ENCODE measurements at places on chromosomes 1 and 21.

DNA sequence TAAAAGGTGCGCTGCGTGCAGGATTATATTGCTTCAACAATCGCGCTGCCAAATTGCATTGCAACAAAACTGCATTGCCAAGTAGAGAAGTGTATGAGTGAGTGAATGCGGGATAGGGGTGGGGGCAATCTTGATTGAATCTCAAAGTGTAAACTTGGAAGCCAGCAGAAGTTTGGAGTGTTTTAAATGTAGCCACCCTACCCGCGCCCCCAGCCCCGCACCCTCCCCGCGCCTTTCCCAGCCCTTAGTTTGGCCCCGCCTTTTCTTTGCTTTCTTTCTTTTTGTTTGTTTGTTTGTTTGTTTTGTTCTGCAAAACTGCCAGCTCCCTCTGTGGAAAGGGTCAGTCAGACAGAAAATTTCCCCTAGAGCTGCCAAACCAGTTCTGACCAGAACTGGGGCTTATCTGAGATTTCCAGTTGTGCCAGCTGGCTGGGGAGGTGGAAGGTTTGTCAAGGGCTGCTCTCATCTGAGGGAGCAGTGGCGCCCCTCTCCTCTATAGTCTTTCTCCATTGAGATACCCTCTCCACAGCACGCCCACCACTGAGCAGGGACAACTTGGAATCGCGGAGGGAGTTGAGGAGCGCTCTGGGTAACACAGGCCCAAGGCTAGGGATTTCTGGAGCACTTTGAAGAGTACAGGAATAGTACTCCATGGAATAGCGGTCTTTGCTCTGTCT lies 666 bp upstream of the BEND5 start:
- peak overlapping the region; percentile 89 for H3K4me3 ChIP-seq
- H3K27me3 ChIP-seq = peaks cover 21% of the 10 kb centered on the region
- H3K4me1 ChIP-seq = peaks cover 11% of the 10 kb centered on the region
- peaks cover under 1% of the 10 kb centered on the region for H3K36me3 ChIP-seq
- peak overlapping the region; percentile 62 for H3K27ac ChIP-seq

DNA sequence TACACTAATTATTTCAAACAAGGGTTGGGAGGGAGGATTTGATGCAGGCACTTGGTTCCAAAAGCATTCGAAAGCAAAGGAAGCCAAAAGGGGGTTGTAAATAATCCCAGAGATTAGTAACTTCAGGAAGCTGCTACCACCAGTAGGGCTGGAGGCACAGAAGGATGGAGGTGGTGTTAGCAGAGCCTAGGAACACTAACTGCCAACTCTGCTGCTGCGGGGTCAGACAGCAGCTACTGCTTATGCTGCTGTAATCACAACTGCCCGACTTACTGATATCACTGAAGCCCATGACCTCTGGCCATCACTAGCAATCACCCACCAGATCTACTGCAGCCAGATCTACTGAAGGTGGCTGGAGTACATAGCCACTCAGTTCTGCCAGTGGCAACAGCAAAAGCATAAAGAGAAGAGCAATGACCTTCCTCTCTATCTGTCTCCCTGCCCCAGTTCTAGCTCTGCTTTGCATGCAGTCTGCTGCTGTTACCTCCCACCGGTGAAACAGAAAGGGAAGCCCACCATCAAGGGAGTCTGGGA lies 408.5 kb downstream of the PLPP3 start:
- H3K4me3 ChIP-seq = no peak overlapping the region
- no peak for DNase-seq
- H3K4me1 ChIP-seq = peaks cover 24% of the 10 kb centered on the region
- no peaks in the 10 kb centered on the region for H3K36me3 ChIP-seq

DNA sequence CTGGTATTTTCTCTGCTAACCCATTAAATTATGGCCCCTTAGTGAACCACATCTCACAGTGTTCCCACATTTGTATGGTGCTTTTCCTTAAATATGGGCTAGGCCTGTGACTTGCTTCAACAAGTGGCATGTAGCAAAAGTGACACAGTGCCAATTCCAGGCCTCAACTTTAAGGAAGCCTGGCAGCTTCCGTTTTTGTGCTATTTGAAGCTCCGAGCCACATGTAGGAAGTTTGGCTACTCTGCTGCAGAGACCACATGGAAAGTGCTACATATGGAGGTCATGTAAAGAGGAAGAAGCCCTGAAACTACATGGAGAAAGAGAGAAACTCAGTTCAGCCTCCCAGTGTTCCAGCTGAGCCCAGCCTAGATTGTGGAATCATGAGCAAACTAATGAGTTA lies 28.5 kb upstream of the DR1 start:
- peaks cover 11% of the 10 kb centered on the region for H3K36me3 ChIP-seq
- no peaks in the 10 kb centered on the region for H3K4me1 ChIP-seq
- DNase-seq = no peak
- no peak overlapping the region for H3K27ac ChIP-seq
- no peak overlapping the region for H3K4me3 ChIP-seq

- H3K27ac ChIP-seq = no peak overlapping the region
- no peak overlapping the region for H3K4me3 ChIP-seq
- DNase-seq = no peak
- no peaks in the 10 kb centered on the region for H3K36me3 ChIP-seq
Observed at GRCh38 chr1:97870589-97870988, 50.2 kb downstream of the DPYD start.

- no peak overlapping the region for H3K4me3 ChIP-seq
- no peaks in the 10 kb centered on the region for H3K27me3 ChIP-seq
- no peak overlapping the region for H3K27ac ChIP-seq
- peaks cover 36% of the 10 kb centered on the region for H3K4me1 ChIP-seq
- no peak for DNase-seq
Observed at GRCh38 chr1:117143871-117144270, 22.3 kb upstream of the TRIM45 start.

GRCh38 chr1:211625040-211625439 lies 46.1 kb upstream of the SLC30A1 start:
- H3K4me1 ChIP-seq = no peaks in the 10 kb centered on the region
- H3K27me3 ChIP-seq = peaks cover 6% of the 10 kb centered on the region
- H3K36me3 ChIP-seq = no peaks in the 10 kb centered on the region
- no peak for DNase-seq

DNA sequence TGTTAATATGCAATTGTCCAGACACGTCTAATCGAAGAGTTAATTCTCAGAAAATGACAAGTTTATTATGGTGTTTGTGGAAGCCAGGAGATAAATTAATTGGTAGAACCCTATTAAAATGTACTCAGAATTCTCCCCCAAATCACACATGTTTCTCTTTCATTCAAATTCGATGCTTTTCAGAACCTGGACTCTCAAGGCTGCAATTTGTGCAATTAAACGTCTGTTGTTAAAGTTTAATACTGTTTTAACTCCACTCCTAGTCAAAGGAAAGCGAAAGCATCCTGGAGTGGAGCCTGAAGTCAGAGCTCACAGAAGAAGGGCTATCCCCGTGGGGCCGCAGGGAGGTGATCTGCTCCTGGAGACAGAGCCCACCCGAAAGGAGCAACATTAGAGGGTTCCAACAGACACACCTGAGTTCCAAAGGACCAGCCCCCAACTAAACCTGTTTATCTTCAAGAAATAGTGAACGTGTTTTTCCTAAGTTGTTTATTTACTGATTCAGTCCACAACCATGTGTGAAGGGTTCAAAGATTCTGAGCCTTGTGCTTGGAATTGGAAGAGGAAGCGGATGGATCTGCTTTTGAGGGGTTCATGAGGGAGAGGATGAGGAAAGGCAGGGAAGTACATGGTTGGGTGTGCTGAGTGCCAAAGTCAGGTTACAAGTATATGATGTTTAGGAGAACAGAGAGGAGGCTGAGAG lies 68.0 kb upstream of the AKT3 start:
- H3K4me1 ChIP-seq = peaks cover 5% of the 10 kb centered on the region
- no peak for DNase-seq
- H3K27ac ChIP-seq = peak overlapping the region; percentile 24
- H3K27me3 ChIP-seq = peaks cover 63% of the 10 kb centered on the region
- peak overlapping the region; percentile 84 for H3K4me3 ChIP-seq
- H3K36me3 ChIP-seq = no peaks in the 10 kb centered on the region

- no peak overlapping the region for H3K27ac ChIP-seq
- no peaks in the 10 kb centered on the region for H3K36me3 ChIP-seq
- peaks cover 10% of the 10 kb centered on the region for H3K27me3 ChIP-seq
- no peak overlapping the region for H3K4me3 ChIP-seq
Observed at GRCh38 chr1:47971385-47972160, 25.6 kb downstream of the TRABD2B start.

DNA sequence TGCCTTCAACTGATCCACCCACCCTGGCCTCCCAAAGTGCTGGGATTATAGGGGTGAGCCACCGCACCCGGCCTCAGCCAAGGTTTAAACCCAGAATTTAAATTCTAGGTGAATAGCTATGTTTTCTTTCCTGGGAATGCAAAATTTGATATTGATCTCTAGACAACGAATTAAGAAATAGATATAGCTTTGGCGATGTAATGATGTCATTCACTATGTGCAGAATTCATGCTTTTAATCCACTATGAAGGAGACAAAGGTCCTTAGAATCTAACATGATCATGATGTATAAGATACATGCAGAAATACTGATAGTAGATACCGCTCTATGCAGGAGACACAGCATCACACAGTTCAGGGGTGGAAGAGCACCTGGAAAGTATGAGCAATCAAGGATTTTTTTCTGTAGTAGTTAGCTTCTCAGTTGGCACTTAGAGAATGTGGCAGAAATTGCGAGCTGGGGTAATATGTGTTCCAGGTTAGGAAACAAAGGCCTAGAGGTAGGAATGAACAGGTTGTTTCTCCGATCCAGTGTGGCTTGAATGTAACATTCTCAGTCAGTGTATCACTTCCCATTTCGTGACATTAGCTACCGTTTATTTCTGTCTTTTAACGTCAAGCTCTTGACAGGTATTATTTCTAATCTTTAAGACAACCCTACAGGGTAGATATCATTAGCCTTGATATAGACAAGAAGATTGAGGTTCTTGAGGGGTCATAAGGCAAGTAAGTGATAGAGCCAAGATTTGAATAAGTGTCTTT lies 3.0 kb upstream of the CEP350 start:
- H3K4me1 ChIP-seq = peaks cover 6% of the 10 kb centered on the region
- no peak for DNase-seq
- no peaks in the 10 kb centered on the region for H3K27me3 ChIP-seq
- peak overlapping the region; percentile 31 for H3K4me3 ChIP-seq

DNA sequence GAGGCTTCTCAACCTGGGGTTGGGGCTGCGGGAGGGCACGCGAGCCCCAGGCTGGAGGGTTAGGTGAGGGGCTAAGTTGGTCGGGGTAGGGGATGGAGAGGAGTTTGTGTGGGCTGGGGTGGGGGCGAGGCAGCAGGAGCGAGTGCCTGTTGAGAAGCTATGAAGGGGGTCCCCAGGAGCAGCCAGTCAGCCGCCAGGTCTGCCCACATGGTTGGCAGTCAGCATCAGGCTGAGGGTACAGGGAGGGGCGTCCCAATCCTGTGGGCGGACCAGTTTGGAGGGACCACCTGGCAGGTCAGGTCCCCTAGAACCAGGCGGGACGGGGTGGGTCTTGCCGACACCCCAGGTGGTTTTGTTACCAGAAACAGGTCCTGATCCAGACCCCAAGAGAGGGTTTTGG lies 400 bp upstream of the TRIM17 start:
- H3K27ac ChIP-seq = peak overlapping the region; percentile 84
- DNase-seq = no peak
- H3K36me3 ChIP-seq = no peaks in the 10 kb centered on the region
- H3K27me3 ChIP-seq = peaks cover 7% of the 10 kb centered on the region

GRCh38 chr1:183693521-183693920 lies 40.4 kb upstream of the APOBEC4 start:
- no peaks in the 10 kb centered on the region for H3K27me3 ChIP-seq
- DNase-seq = no peak
- H3K36me3 ChIP-seq = no peaks in the 10 kb centered on the region
- no peak overlapping the region for H3K27ac ChIP-seq

DNA sequence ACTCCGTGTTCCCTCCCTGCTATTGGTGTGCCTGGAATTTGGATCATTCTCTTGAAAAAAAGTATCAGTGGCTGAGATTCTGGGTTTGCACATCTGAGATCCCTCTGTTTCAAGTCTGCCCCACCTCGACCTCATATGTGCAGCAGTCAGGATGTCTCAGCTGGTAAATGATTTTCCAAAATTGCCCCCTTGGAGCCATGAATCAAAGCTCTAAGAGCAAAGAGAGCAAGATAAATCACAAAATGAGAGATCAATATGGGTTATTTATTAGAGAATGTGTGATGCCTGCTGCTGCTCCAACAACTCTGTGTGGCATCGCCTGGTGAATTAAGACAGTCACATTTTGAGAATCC lies 8.5 kb downstream of the CRP start:
- no peaks in the 10 kb centered on the region for H3K36me3 ChIP-seq
- no peak overlapping the region for H3K4me3 ChIP-seq
- no peak overlapping the region for H3K27ac ChIP-seq
- no peaks in the 10 kb centered on the region for H3K27me3 ChIP-seq
- H3K4me1 ChIP-seq = no peaks in the 10 kb centered on the region

DNA sequence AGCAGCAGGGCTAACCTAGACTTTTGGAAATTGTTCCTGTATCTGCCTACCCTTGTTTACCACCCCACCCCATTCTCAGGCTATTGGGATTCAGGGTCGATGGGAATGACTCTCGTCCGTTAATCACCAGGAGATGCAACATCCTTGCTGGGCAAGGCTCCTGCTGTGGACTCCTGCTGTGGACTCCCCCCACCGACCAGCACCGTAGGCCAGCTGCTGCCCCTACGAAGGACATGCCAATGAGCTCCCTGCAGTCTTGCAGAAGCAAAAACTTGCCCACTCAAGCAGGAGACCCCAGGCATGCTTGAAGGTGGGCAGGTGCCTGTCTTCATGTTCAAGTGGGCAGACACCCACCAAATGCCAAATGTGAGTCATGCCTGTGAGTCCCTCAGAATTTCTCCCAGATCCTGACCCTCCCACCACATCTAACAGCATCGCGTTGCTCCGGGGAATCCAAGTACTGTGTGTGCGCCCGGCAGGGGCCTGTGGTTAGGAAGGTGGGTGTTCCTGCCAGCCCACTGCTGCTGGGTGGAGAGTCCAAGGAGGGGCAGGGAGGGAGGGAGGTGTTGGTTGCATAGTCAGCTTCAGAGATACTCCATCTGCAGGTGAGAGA lies 41.7 kb upstream of the SOX13 start:
- no peaks in the 10 kb centered on the region for H3K27me3 ChIP-seq
- H3K36me3 ChIP-seq = no peaks in the 10 kb centered on the region
- no peak overlapping the region for H3K4me3 ChIP-seq
- H3K27ac ChIP-seq = no peak overlapping the region

- no peak for DNase-seq
- H3K4me1 ChIP-seq = peaks cover 3% of the 10 kb centered on the region
- no peak overlapping the region for H3K4me3 ChIP-seq
Observed at GRCh38 chr1:182570611-182570970, 18.5 kb downstream of the RNASEL start.

DNA sequence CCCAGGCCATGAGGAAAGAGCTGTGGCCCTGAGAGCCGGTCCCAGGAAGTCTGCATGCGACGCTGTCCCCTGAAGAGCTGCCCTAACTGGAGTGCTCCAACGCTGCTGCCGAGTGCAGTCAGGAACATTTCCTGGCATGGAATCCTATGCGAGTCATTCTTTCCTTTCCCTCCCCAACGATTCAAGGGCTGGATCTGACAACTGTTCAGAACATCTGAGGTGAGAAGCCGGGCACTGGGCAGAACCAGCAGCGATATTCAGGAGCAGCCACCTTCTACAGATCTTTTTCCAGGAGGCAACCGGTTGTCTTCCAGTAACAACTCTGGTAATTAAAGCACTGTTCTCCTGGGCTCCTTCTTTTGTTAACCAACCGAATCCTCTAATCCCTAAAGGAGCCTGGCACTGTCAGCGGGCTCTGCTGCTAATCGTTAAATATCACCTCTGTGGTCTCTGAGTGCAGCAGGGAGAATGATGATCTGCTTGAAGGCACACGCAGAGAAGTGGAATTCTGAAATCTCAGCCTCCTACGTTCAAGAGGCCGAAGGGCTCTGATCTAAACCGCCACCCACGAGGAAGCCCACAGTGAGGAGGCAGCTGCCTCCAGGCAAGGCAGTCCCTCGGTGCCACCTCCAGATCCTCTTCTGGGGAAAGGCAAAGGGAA lies 55.8 kb downstream of the SLC45A1 start:
- peak overlapping the region; percentile 71 for H3K27ac ChIP-seq
- DNase-seq = no peak
- H3K4me1 ChIP-seq = peaks cover 80% of the 10 kb centered on the region
- H3K27me3 ChIP-seq = no peaks in the 10 kb centered on the region
- peaks cover 15% of the 10 kb centered on the region for H3K36me3 ChIP-seq
- peak overlapping the region; percentile 26 for H3K4me3 ChIP-seq
